NCI-H2029 treated with DMSO at 0.1 percent for 48 hours (cell line): ENCODE measurements at places on chromosomes 5 and 9.

- DNase-seq = no peak
These were observed 2.4 kb upstream of the HAPLN1 start for GRCh38 chr5:83723031-83723430.

GRCh38 chr9:129710169-129710453 is 42.7 kb downstream of the PTGES start:
- DNase-seq = no peak

- no peak for DNase-seq
These were observed 11.1 kb upstream of the SHOC1 start for GRCh38 chr9:111805830-111806241.

GRCh38 chr9:2235623-2236022 is 220.5 kb downstream of the SMARCA2 start:
- no peak for DNase-seq

- DNase-seq = no peak
These were observed 28.2 kb downstream of the MTRR start for GRCh38 chr5:7897014-7897600.

GRCh38 chr5:171897231-171897630 is 109.2 kb downstream of the FBXW11 start:
- no peak for DNase-seq

DNA sequence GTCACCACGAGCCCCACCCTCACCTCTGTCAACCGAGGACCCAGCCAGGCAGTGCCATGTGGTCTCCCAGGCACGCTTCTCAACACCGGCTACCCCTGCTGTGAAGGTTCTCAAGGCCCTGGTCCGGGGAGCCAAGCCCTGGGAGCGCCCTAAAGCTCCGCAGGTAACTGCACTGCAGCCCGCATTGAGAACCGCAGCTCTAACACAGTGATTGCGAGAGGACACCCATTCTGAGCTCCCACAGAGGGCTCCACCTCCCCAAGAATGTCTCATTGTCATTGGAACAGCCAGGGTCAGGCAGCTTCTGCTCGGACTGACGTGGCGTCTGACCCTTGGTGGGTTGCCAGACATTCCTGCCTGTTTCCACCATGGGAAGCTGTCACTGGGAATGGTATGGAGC is 88.3 kb downstream of the ANKRD33B start:
- DNase-seq = no peak
